ENCODE measurements at places on chromosomes 7 and 10. TPM values are rescaled to one million over a fixed set of nuclear protein-coding genes. Genes with fewer than 3 reads are reported as not detected.
A peak's percentile ranks its signal among the peaks of the same experiment; 100 is the strongest.

Gene CTAGE15
- polyA plus RNA-seq, result not detected

DNA sequence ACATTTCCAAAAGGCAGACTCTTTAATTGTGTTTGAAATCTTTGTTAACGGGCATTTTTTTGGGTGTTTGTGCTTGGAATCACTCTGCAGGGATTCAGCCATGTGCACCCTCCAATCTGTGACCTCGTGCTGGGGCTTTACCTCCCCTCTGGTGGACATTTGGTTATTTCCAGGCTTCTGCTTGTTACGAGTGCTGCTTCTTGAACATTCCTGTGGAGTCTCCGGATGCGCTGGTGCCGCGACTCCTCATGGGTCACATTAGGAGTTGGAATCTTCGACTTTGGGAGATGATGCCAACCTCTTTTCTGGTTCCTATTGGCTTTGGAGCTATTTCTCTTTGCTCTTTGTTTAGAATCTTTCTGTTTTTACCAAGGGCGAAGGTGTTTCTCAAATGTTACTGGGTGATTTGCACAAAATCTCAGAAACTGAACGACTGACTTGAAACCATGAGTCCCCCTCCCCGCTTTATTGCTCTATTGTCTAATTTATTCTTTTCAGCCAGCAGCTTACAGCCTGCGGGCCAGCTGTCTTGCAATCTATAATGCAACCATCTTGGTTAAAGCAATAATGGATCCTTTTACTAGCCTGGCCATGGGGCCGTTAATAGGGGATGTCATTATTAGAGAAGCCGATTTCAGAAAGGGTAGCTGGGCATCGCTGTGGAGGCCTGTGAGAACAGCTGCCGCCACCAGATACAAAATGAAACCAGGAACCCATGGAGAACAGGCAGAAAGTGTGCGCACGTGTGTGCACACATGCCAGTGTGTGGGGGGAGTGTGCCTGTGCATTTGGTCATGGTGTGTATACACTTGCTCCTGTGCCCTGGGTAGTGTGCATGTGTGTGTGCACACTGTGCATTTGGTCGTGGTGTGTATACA lies 9.9 kb upstream of the DPYSL4 start:
- H3K27me3 ChIP-seq, result peaks cover 4% of the 10 kb centered on the region
- no peaks in the 10 kb centered on the region for H3K36me3 ChIP-seq
- DNase-seq, result no peak
- H3K4me1 ChIP-seq, result no peaks in the 10 kb centered on the region
- no peak overlapping the region for H3K4me3 ChIP-seq
- no peak overlapping the region for H3K27ac ChIP-seq

DNA sequence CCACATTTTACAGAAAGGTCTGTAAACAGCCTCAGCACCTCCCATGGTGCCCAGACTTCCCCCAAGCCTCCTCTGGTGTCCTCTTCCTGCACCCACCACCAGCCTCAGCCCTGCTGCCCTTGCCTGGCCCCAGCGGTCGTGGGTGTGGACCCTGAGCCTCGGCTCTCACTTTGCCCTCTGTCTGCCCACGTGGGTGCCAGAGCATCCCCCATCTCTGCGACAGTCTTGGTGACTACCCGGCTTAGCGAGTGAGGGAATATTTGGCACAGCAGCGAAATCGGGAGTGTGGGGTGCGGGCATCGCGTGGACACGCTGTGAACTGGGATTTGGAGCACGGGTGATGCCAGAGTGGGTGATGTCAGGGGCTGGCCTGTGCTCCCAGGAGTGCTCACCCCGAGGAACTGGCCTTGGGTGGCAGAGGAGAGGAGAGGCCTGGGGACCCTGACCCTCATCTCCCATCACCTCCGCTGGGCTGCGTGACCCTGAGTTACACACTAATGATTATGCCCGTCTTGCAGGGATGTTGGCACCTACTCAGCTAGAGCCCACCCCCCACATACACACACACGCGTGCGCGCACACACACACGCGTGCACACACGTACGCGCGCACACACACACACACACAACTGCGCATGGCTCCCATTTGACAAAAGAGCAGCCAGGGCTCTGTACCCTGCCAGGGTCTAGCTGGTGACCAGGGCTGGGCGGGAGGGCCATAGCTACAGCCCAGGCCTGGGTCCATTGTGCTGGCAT lies 8.7 kb downstream of the ELFN1 start:
- no peak overlapping the region for H3K27ac ChIP-seq
- peaks cover 5% of the 10 kb centered on the region for H3K27me3 ChIP-seq
- no peak for DNase-seq
- no peaks in the 10 kb centered on the region for H3K4me1 ChIP-seq
- H3K4me3 ChIP-seq, result no peak overlapping the region
- no peaks in the 10 kb centered on the region for H3K36me3 ChIP-seq

Gene COBL
- polyA plus RNA-seq, result 0.07 TPM

DNA sequence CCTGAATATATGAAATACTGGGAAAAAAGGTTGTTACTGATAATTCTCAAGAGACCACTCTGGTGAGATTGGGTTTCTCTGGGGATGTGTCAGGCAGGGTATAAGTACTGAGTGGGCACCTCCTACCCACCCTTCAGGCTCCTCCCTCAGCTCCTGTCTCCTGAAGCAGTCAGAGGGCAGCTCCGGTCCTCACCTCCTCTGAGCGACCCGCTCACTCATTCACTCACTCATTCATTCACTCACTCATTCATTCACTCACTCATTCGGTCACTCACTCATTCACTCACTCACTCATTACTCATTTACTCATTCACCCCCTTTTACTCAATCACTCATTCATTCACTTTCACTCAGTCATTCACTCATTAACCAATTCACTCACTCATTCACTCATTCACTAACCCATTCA lies 6.9 kb upstream of the PFKP start:
- peaks cover 2% of the 10 kb centered on the region for H3K27me3 ChIP-seq
- no peak overlapping the region for H3K27ac ChIP-seq
- H3K4me1 ChIP-seq, result no peaks in the 10 kb centered on the region
- no peaks in the 10 kb centered on the region for H3K36me3 ChIP-seq

- H3K27me3 ChIP-seq, result no peaks in the 10 kb centered on the region
- DNase-seq, result peak; percentile 82
- no peaks in the 10 kb centered on the region for H3K36me3 ChIP-seq
- H3K27ac ChIP-seq, result no peak overlapping the region
- no peak overlapping the region for H3K4me3 ChIP-seq
These were observed 155.2 kb upstream of the BMPER start for GRCh38 chr7:33750177-33750576.

Gene TMEM225B
- 1.3 TPM for polyA plus RNA-seq

Gene TCAF2
- polyA plus RNA-seq, result 1.9 TPM

Data from fibroblast of lung (primary cell).